ENCODE measurements at places on chromosomes 13 and 19.

DNA sequence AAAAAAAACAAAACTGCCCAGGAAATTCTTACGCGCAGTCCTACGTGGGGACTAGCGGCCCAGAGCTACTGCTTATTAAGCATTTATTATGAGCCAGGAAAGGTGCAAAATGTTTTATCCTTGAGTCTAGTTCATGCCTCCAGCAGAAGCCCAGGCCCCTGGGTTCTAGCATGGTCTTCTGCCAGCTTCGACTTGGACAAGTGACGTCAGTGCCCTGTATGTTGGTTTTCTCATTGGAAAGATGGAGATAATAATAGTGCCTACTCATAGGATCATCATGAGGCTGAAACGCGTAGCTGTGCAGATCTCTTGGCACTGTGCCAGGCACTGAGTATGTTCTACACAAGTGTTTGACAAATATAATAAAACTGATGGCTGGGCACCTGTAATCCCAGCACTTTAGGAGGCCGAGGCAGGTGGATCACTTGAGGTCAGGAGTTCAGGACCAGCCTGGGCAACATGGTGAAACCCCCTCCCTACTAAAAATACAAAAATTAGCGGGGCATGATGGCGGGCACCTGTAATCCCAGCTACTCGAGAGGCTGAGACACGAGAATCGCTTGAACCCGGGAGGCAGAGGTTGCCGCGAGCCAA, 12.4 kb upstream of the SULT2B1 start:
- DNase-seq = no peak

DNA sequence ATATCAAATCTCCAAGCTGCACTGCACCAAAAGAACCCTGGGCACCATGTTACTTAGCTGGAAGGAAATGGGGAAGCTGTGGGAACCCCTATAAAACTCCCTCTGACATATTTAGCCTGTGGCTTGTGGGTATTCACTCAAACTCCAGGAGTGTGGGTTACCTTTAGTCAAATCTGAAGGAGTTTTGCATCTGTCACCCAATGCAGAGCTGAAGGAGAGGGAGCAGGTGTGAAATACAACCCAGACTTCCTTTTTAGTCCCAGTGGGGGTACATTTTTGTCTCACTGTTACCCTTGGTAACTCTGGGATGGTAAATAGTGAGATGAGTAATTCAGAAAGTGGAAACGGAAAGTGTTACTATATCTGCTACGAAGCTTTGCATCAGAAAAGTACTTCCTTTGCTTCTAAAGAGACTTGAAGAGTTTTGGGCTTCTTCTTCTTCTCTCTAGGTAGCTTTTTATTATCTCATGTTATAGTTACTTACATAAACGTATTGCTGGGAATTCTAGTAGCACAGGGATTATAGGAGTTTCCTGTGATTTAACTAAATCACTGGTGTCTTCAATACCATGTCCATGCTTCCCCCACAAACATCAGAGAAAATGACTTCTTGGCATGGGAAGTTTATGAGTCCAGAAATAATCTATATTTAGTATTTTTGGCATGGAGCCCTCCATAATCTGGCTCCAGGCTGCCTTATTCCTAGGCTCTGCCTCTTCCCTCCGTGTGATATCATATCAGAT, 105.9 kb downstream of the AKAP11 start:
- DNase-seq = no peak

GRCh38 chr13:51325837-51326236, 13.7 kb upstream of the SERPINE3 start:
- no peak for DNase-seq

DNA sequence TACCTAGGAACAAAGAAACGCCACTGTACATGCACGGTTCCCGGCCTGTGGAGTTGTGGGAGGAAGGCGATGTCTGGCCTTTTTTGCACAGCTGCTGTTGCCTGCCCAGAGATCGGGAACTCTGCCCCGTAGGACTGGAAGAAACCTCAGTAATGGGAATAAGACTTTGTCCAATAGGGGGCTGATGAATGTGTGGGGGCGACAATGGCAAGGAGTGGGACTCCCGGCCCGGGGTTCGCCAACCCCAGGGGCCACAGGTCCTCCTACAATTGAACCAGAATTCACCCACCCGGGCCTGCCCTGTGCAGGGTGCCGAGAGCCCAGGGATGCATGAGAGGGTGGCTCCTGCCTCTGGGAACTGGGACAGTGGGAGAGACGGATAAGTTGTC, 2.0 kb upstream of the CEBPA start:
- no peak for DNase-seq

DNA sequence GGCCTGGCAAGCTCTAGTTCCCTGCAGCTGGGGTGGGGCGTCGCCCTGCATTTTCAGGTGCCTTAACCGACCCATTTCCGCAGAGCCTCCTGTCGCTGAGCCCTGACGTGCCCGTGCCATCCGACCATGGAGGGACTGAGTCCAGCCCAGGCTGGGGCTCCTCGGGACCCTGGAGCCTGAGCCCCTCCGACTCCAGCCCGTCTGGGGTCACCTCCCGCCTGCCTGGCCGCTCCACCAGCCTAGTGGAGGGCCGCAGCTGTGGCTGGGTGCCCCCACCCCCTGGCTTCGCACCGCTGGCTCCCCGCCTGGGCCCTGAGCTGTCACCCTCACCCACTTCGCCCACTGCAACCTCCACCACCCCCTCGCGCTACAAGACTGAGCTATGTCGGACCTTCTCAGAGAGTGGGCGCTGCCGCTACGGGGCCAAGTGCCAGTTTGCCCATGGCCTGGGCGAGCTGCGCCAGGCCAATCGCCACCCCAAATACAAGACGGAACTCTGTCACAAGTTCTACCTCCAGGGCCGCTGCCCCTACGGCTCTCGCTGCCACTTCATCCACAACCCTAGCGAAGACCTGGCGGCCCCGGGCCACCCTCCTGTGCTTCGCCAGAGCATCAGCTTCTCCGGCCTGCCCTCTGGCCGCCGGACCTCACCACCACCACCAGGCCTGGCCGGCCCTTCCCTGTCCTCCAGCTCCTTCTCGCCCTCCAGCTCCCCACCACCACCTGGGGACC, 1.2 kb downstream of the ZFP36 start:
- DNase-seq = no peak

GRCh38 chr19:27720155-27720554, 1492.8 kb downstream of the UQCRFS1 start:
- no peak for DNase-seq

- DNase-seq = no peak
Measured at GRCh38 chr13:52165411-52165810, 6.0 kb upstream of the NEK3 start.

- DNase-seq = no peak
Measured at GRCh38 chr13:94696171-94696570, 16.2 kb downstream of the SOX21 start.

GRCh38 chr19:23401086-23401610, 5.9 kb upstream of the ZNF91 start:
- no peak for DNase-seq

DNA sequence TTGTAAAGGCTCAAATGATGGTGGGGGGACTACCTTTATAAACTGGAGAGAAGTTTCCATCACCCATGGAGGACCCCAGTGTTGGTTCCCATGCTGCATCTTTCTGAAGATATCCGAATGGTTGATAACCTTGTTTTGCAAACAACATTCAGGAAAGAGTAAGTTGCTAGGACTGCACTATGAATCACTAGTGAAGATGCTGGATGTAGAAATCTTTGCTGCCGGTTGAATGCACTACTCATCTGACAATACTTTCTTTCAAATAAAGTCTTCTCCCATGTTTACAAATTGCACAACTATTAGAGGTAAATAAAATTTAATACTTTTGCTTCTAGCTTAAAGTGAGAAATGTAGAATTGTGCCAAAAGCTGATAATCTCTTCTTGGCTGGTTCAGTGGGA, 198.4 kb upstream of the SLITRK6 start:
- no peak for DNase-seq

DNA sequence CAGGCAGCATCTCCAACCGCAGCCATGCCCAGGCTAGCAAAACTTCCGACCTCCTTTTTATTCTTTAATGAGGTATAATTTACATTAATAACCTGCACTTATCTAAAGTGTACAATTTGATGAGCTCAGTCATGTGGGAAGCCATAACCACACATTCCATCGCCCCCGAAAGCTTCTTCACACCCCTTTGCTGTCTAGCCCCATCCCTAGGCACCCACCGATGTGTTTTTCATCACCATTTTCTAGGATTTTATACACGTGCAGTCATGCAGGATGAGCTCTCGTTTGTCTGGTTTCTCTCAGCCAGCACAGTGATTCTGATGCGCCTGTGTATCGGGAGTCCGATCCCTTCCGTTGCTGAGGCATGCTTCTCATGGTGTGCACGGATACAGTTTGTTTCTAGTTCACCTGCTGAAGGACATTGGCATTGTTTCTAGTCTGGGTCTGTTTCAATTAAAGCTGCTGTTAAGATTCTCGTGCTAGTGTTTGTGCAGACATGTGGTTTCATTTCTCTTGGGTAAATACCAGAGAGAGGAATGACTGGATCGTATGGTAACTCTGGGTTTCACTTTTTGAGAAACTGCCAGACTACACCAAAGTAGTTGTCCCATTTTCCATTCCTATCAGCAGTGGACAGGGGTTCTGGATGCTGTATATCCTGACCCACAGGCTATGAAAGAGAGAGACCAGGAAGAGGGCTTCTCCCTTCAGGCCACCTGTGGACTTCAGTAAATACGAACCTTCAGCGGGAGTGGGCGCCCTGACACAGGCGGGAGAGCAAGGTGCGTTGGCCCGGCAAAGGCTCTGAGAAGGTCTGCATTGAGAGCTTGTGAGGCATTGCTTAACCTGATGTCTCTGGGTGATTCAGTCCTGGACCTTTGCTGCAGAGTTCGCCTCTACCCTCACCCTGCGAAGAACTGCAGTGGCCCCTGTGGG, 4.9 kb downstream of the AP1M1 start:
- no peak for DNase-seq

GRCh38 chr13:47901441-47901840, 99.6 kb downstream of the SUCLA2 start:
- DNase-seq = no peak

DNA sequence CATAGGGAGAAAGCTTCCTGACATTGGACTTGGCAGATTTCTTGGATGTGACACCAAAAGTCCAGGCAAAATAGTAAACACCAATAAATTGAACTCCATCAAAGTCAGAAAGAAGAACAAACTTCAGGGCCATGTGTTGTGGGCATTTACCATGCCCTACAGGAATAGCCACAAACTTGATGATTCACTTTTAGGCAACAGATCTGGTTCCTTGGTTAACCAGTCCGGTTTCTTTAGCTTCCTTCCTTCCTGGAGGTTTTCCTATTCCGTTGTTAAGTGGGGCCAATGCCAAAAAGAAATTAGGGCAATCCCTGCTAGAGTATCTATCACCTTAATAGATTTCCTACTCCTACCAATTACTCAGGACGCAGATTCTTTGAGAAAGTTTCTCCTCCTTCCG, 25.2 kb downstream of the IGFL1 start:
- no peak for DNase-seq

DNA sequence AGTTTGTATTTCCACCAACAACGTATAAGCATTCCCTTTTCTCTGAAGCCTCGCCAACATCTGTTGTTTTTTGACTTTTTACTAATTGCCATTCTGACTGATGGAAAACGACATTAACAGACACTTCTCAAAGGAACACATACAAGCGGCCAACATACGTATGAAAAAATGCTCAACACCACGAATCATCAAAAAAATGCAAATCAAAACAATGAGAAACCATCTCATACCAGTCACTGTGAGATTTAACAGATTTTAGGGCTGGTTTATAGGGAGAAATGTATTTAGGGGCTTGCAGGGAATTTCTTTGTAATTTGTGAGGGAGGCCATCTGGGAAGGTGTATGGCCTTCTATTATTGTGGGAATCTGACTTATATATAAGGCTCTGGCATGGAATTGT, 2.8 kb upstream of the DZIP1 start:
- no peak for DNase-seq

DNA sequence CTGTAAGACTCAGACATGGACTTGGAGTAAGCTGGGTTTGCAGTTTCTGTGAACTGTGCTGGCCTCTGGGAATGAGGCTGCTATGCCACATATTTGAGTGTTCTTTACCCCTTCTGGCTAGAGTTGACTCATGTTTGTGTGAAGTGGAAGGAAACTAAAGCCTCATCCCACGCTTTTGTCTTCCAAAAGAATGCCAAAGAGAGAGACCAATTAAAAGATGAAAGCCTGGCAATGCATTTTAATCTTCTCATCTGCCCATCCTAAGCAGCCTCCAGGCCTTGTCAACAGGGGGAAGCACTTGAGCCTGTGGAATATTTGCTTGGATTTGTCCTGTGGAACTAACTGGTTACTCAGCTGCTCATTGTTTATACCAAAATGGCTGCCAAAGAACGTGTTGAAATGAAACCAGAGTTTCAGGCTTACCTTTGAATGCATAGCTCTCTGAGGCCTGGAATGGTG, 49.1 kb downstream of the LMO7 start:
- no peak for DNase-seq

DNA sequence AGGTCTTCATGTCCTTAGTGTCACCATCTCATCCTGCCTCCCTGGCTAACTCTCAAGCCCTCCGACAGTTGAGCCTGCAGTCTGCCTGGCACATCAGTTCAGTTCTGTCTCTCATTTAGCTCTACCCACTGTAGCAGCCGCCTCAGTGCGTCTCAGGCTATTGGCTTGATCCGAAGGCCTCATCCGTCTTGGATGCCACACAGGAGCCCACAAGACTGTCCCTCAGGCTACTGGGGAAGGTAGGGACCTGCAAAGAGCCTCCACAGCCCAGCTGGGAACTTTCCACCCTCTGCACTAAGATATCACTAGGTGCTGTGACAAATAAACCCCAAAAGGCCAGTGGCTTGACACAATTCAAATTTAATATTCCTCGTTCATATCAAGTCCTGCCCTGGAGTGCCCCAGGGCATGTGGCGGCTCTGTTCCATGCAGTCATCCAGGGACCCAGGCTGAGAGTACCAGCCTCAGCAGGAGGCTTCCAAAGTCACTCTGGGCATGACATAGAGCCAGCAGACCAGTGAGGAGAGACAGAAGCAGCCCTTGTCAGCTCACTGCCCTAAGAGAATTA, 5.7 kb downstream of the VSTM2B start:
- no peak for DNase-seq

DNA sequence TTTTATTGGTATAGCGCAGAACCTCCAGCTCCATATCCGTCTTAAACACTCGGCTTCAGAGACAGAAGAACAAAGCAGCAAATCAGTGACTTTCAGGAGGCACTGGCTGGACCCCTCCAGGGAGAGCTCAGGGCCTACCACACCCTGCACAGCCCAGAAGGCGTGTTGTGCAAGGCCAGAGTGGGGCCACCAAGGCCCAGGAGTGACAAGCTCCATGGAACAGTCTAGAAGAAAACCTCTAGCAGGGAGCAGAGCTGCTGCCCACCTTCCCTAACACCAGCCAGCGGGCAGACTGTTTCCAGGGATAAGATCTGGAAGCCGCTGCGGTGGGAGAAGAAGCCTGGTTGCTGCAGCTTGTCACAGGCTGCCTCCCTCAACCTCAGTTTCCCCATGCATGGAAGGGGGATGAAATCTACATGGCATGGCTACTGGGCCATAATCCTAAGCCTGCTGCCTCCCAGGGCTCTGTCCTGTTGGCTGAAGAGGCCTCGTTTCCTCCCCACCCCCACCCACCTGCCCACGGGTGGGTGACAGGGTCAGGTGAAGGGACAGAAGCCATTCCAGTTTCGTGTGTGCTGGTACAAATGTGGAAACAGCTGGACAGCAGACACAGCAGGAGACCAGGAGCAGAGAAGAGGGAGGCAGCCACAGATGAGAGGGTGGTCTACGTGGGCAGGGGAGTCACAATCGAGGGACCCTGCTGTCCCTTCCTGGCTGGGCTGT, 57.4 kb downstream of the PEPD start:
- no peak for DNase-seq

GRCh38 chr13:75353781-75354193, 128.2 kb downstream of the TBC1D4 start:
- no peak for DNase-seq

GRCh38 chr13:47129461-47129860, 232.6 kb upstream of the HTR2A start:
- DNase-seq = no peak

GRCh38 chr19:38043649-38044144, 136.7 kb downstream of the SIPA1L3 start:
- no peak for DNase-seq

Data from stimulated activated CD8-positive, alpha-beta memory T cell treated with anti-CD3 and anti-CD28 coated beads, Interleukin-7, amount 100 ng/mL, for 1 hour (primary cell).